ENCODE measurements at places on chromosomes 4 and X.

DNA sequence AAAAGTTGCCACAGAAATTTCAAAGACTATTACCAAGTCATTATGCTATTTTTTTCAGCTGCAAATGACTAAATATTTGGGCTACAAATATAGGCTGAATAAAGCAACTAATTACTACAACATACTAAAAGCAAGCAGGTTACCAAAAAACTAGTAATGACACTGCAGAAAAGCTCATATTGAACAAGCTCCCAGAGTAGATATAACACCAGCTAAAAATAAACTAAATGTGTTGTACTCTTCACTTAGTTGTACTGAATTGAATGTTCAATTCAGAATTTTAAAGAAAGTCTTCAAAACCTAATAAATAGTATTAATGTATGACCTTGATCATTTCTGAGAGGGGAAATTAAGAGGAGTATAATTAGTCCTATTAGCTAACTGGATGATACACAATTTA lies 12.0 kb downstream of the ATP8A1 start:
- DNase-seq, result no peak

DNA sequence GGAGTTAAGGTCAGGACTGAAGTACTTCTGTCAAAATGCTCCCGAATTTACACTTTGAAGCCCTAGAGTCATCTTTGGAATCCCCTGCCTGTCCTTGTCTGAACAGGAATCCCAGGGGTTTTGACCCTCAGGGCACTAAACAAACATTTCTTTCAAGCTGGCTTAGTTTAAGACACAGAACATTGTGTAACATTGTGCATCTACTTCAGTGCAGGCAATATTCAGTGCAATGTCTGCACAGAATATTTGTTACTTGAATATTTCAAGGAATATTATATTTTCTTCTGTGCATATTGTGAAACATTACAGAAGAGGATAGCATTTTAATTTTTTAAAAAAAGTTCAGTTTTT lies 763.4 kb downstream of the PCDH18 start:
- no peak for DNase-seq

- DNase-seq, result no peak
Measured at GRCh38 chr4:121990489-121990888, 38.6 kb upstream of the TRPC3 start.

- no peak for DNase-seq
Measured at GRCh38 chr4:130233377-130234047, 1137.6 kb downstream of the C4orf33 start.

DNA sequence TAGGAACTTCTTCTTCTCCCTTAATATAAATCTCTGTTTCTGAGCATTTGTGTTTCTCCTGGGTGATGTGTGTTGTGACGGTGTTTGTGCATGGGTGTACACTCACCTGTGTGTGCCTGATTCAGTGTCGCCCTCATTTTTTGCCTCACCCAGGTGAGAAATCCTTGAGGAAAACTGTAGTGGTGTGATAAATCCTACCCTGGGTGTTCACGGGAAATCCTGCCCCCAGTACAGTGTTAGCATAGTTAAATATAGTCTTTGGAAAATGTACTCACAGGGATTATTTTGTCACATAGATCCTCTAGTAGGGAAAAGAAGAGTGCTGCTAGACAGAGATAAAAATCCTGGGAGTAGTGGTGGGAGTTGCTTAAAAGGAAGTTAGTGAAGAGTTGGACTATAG lies 291.9 kb upstream of the PITX2 start:
- no peak for DNase-seq

DNA sequence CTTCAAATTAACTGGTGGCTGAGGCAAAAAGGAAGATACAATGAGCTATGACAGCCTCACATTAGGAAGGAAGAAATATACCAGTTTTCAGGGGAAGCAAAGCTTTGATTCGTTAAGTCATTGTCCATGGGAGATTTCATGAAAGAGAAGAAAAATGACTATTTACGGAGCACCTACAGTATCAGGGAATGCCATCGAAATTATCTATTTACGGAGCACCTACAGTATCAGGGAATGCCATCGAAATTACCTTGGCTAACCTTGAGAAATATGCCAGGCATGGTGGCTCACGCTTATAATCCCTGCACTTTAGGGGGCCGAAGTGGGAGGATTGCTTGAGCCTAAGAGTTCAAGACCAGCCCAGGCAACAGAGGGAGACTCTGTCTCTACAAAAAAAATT lies 28.5 kb upstream of the IQSEC2 start:
- no peak for DNase-seq

DNA sequence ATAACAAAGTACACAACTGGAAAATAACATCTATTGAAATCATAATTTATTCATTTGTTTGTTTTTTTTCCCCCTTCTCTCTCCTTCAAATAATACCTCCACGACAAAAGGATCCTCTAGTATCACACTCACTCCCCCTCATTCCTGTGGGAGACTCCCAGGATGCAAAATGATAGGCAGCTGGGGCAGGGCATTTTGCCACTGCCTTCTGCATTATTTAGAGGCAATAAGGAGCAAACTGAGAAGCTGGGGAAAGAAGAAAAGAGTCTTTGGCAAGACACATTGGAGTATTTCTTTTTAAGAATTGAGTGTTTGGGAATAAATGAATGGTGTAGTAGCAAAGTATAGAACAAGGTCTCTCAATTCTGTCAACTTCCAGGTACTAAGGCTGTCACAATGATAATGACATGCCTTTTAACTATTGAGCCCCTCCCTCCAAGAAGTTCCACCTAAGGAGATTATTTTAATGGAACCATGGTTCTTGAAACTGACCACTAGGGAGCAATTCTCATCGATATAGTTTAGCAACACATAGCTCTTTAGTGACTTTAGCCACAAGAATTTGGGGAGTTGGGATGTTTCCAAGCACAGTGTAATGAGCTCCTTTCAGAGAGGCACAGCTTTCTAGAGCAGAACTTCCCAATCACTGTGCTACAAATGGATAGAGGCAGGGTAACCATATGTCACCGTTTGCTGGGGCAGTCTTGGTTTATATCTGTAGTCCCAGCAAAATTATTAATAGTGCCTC lies 303.3 kb downstream of the FRMPD4 start:
- DNase-seq, result no peak

GRCh38 chrX:41055740-41056139 lies 29.5 kb upstream of the USP9X start:
- no peak for DNase-seq

GRCh38 chr4:40672528-40673522 lies 43.2 kb upstream of the RBM47 start:
- DNase-seq, result no peak

GRCh38 chrX:72387247-72387646 lies 81.5 kb upstream of the CITED1 start:
- DNase-seq, result no peak

DNA sequence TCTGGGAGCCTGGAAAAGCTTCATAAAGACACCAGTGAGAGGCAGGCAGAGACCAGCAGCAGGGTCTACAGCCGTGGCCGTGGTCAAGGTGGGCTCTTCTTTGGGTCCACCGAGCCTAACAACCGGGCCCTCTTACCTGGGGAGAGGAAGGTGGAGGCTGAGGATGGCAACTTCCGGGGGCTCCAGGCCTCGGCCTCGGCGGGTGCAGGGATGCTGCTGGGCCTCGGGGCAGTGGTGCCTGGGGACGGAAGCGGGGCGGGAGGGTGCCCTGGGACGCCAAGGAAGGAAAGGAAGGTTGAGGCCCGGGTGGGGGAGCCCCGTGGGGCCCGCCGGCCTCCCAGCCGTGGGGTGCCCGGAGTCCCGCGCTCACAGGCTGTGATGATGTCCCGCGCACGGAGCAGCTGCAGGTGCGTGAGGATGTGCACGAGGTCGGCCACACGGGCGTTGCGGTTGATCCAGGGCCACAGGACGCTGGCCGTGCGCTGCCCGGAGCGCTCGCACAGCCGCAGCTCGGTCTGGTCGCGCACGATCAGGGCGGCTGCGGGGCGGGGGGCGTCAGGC lies 561 bp downstream of the IRAK1 start:
- DNase-seq, result no peak

- DNase-seq, result no peak
Measured at GRCh38 chr4:100548200-100548560, 30.4 kb upstream of the EMCN start.

GRCh38 chr4:115234405-115235093 lies 121.1 kb upstream of the NDST4 start:
- DNase-seq, result peak; percentile 1

- no peak for DNase-seq
Measured at GRCh38 chrX:44240036-44240435, 103.4 kb downstream of the EFHC2 start.

DNA sequence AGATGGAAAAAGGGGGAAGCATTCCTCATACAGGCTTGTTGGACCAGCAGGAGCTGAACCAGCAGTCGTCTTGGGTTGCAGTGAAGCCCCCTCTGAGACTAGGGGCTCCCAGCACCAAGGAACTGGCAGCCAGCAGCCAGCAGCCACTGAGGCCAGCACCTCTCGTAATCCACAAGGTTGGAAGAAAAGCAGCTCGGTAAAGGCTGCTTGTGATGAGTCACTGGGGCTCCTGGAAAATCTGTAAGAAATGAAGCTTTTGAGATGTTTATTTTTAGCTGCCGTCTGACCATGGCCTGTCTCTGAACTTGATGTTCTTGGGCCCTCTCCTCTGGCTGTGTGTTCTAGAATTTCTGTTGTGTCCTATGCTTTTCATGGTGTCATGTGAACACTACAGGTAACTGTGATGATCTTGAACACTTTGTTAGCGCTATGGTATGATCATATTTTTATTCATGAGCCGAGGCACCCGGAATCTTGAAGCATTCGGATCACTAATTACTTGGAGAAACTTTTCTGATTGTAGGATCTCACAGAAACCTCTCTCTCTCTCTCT lies 18.6 kb downstream of the CLCN4 start:
- no peak for DNase-seq

- DNase-seq, result no peak
Measured at GRCh38 chrX:69900491-69900890, 149.2 kb downstream of the AWAT2 start.

GRCh38 chrX:110965409-110966090 lies 130.4 kb upstream of the PAK3 start:
- DNase-seq, result no peak

DNA sequence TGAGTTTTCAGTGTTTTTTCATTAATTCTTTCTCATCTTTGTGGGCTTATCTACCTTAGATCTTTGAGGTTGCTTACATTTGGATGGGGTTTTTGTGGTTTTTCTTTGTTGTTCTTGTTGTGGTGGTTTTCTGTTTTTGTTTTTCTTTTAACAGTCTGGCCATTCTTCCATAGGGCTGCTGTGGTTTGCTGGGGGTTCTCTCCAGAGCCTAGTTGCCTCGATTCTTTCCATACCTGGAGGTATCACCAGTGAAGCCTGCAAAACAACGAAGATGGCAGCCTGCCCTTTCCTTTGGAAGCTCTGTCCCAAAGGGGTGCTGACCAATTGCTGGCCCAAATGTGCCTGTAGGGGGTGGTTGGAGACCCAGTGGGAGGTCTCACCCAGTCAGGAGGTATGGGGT lies 168.6 kb upstream of the CLNK start:
- no peak for DNase-seq

GRCh38 chrX:11791090-11791489 lies 33.1 kb downstream of the MSL3 start:
- DNase-seq, result no peak

- DNase-seq, result no peak
Measured at GRCh38 chr4:99234331-99235010, 15.4 kb upstream of the ADH6 start.

- no peak for DNase-seq
Measured at GRCh38 chr4:127917151-127917550, 36.5 kb downstream of the PLK4 start.

DNA sequence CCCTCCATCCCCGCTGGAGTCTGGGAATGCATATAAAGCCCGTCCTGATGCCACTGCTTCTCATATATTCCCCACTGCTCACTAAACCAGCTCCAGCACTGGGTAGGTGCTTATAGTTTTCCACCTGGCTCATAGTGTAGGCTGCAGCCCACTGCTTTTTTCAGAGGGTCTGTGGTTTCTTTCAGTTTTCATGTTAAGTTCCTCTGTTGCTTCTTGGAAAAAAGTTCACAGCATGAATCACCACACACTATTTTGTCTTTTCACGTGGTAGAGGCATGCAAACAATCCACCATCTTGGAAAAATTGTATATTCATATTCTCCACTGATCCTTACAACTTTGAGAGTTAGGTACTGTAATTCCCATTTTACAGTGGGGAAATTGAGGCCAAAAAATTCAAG lies 39.4 kb downstream of the DCLK2 start:
- no peak for DNase-seq
